GM18507 (cell line): ENCODE measurements at places on chromosomes 7 and 10.

- no peak for DNase-seq
Observed at GRCh38 chr7:117476557-117477215, 3.1 kb upstream of the CFTR start.

- DNase-seq, result no peak
Observed at GRCh38 chr7:106166651-106167342, 54.7 kb upstream of the SYPL1 start.

DNA sequence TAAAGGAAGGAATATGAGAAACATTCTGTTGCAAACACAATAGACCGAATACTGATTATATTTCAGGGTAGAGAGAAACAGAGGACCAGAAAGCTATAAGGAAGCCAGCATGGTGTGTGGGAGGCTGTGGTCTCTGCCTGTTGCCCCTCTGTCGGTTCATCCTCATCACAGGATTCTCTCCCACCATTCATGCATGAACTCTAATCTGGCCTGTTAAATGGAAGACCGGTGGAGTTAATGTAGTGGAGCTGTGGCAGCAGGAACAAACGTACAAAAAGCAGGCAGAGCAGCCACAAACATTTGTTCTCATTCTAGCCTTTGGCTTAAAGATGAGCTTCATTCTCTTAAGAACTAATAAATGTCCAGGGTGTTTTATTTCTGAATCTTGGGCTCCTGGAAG, 902.4 kb downstream of the LRMDA start:
- DNase-seq, result no peak

DNA sequence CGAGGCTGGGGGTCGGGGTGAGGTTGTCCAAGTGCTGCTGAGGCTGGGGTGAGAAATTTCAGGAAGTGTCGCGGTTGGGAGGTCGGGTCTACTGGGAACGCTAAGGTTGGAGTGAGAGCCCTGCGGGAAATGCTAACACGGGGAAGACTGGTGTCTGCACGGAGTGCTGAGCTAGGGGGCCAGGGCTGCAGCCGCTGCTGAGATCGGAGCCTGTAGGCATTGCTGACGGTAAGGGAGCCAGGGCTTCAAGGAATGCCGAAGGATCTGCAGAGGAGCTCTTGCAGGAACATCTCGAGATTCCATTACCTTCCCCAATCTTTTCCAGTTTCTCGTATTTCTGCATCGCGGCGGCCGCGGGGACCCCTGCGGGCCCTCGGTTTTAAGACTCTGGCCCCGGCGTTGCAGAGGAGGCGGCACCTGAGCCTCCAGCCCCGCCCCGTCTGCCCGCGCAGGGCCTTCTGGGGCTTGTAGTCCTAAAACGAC, at the start of gene CDK5:
CDK5 (minus strand) TSS at position 392 of the 483 bp plus-strand sequence; CDS start at position 343, 49 bp downstream.
- no peak for DNase-seq

- DNase-seq, result no peak
Observed at GRCh38 chr10:99341860-99342490, 12.8 kb downstream of the CNNM1 start.

GRCh38 chr7:115511330-115511729, 519.2 kb downstream of the TFEC start:
- no peak for DNase-seq
